Inflammatory macrophage treated with lipopolysaccharide for 1 hour (primary cell): ENCODE measurements at places on chromosomes 11 and 22.

DNA sequence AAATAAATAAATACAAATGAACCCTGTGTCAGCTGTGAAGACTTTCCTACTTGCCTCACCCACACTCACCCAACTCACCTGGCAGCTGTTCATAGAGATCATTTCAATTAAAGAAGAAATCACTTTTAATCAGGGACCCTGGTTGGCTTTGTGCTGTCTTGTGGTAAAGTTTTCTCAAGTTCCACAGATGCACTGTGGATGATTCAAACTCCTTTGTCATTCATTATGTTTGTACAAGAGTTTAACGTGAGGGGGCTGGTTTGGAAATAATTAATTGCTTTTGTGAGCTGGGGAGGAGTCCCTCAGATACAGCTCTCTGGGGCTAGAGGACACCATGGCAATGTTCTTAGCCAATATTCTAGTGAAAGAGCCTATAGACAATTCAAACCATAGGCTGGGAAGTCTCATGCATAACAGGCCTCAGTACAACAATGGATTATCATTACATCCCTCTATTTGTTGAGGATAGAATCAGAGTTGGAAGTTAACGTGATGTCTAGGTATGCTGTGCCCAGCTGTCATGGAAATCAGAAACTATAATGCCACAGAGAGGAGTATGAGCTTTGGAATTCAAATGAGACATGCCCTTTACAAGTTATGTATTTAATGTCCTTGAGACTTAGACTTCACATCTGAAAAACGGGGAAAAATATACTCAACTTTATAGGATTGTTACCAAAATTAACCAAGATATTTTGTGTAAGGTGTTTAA is 698.5 kb downstream of the KCNA4 start:
- DNase-seq, result no peak

DNA sequence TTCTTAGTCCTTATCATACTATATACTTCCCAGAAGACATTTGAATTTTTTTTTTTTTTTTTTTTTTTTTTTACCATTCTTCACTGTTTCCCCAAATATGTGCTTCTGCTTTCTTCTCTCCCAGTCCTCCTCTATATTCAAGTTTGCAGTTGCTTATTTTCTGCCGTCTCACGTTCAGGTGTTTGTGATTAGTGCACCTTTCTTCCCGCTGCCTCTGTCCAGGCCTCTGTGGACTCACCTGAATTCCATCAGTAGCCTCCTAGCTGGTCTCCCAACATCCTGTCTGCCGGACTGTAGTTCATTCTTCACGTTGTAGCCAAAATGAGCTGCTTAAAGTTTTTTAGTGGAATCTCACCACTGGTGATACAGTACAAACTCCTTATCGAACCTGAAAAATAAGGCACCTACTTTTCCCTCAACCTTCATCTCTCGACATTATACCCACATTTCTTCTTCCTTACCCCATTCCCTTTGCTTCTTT is 795 bp upstream of the MSANTD4 start:
- no peak for DNase-seq

DNA sequence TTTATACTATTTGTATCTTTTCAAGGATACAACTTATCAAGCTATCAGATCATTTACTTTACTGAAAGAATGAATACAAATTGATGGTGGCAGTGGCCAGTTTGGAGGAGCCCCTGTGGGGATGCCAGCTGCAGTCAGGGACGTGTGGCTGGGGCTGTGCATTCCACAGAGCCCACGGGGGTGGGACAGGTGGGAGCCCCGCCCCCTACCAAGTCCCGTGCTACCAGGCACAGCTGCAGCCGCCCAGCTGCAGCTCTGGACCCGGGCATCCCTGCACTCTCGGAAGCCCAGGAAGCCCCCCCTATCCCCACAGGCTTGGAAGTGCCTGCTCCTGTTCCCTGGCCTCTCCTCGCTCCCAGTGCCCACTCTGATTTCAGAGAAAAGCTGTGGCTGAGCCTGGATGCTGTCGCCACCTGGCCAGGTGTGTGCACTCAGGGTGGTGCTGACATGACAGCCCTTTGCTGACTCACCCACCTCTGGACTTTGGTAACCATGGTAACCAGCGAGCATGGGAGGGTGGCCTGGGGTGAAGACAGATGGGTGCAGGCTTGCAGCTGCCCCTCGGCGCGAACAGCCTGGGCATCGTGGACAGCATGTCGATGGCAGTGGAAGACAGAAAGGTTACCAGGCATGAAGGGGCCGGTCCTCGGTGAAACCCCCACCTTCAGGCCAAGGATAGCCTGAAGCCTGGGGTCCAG is 138.1 kb downstream of the SBF2 start:
- no peak for DNase-seq

DNA sequence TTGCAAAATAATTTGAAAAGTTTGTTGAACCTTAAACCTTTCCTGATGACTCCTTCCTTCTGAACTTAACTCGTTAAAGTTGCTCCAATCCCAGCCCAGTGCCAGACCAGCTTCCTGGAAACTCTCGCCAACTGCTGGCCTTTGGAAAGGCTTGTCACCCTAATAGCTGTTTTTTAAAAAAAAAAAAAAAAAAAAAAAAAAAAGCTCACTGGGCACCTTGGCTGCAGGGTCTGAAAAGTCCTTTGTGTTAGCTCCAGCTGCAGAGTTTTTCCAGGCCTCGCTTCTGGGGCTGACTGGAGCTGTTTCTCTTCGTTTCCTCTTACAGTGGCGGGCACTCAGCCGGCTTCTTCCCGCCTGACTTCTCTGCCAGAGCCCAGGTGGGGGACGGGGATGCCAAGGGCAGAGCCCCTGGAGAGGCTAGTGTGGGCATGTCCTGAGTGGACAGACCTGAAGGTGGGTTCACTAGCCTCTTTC is 25.1 kb downstream of the KCNQ1OT1 start:
- no peak for DNase-seq

DNA sequence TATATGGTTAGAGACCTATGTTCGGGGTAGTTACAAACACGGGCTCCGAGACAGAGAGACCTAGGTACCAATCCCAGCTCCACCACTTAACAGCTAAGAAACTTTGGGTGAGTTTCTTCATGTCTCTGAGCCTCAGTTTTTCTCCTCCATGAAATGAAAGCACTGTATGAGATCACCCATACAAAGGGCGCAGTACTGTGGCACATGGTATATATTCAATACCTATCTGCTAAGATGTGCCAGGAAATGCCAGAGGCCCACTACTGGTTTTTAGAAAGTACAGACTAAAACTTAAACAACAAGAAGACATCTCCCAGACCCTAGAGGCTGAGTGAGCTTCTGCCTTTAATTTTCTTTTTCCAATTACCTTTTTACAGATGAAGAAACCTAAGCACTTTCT is 69.5 kb downstream of the SLC1A2 start:
- DNase-seq, result no peak

- DNase-seq, result peak; percentile 26
Measured at GRCh38 chr22:40196628-40197360, 19.1 kb downstream of the TNRC6B start.

GRCh38 chr11:70098936-70099335 is 20.8 kb downstream of the ANO1 start:
- no peak for DNase-seq

- DNase-seq, result no peak
Measured at GRCh38 chr11:114821621-114822412, 143.5 kb downstream of the NXPE2 start.

DNA sequence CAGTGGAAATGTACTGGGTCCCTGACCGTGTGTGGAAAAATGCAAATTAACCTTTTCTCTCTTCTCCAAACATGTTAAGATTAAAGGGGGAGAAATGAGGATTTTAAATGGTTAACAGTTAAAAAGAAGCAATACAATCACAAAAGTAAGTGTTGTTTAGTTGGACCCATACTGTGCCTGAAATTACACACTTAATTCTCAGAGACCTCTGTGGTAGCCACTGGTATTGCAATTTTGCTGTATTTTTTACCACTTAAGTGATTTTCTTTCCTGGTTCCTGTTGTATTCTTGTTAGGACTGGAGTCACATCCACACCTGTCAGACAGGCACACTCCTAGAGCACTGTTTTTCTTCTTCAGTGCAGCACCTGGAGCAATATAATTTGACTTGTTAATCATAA is 179.6 kb upstream of the PDGFD start:
- no peak for DNase-seq

- DNase-seq, result peak; percentile 68
Measured at GRCh38 chr11:14612694-14613093, 30.9 kb upstream of the PDE3B start.

GRCh38 chr11:75593286-75593915 is 31.3 kb downstream of the SERPINH1 start:
- no peak for DNase-seq

- no peak for DNase-seq
Measured at GRCh38 chr11:75160220-75160757, 9.4 kb downstream of the SLCO2B1 start.

DNA sequence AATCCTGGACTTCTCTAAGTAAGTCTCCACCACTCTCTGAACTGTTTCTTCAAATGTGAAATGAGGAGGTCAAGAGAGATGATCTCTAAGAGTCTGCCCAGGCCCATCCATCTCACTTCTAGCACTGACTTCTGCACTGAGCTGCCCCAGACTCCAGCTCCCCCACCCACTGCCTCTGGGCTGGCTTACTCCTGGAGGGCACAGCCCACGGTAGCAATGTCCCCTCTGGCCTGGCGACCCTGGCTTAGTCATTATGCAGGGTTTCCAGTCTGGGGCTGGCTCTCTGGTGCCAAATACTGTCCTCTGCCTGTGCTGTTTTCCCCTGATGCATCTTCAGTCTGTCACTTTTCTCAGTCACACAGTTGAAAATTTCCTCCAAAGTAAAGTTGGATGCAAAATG is 60.9 kb downstream of the PKNOX2 start:
- no peak for DNase-seq

- no peak for DNase-seq
Measured at GRCh38 chr11:121452609-121453150, at the start of gene SORL1-AS1. SORL1-AS1 (minus strand) TSS chr11:121452967.

GRCh38 chr11:76791861-76792260 is 8.7 kb downstream of the TSKU start:
- DNase-seq, result peak; percentile 74

DNA sequence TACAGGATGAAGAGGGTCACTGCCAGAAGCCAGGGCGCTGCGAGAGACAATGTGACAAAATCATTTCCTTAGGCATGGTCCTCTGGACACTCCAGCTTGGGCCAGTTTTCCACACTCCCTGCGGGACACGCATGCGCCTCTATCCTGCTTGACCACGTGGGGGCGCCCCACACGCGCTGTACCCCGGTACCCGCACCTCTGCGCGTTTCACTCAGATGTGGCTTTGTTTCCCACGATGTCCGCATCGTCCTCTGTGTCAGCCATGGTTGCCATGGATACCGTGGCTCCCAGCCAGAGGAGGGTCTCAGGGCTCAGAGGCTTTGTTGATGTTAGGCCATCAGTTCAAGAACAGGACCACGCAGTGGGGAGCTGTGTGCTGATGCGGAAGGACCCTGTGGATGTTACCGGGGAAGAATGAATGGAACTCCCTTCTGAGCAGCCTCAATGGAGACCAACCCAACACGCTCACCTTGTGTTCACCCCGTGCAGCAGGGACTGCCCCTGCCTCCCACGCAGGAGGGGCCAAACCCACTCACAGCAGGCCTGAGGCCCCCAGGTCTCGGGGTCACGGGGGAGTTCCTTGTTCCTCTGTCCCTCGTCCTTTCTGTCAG is 101.1 kb upstream of the SLC22A12 start:
- peak; percentile 67 for DNase-seq

GRCh38 chr22:40509401-40510134 is 127.0 kb downstream of the MRTFA start:
- DNase-seq, result peak; percentile 83

- no peak for DNase-seq
Measured at GRCh38 chr11:134027671-134028070, 41.2 kb upstream of the JAM3 start.

DNA sequence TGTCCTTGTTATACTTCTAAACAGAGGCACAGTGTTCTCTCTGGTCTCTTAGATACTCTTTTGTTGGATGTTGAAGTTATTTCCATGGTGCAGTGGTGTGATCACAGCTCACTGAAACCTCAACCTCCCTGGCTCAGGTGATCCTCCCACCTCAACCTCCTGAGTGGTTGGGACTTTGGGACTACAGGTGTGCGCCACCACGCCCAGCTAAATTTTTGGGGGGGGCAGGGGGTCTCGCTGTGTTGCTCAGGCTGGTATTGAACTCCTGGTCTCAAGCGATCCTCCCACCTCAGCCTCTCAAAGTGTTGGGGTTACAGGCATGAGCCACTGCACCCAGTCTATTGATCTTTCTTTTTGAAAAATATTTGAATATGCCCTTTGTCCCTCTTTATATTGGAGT is 14.9 kb downstream of the ZNF74 start:
- DNase-seq, result no peak

DNA sequence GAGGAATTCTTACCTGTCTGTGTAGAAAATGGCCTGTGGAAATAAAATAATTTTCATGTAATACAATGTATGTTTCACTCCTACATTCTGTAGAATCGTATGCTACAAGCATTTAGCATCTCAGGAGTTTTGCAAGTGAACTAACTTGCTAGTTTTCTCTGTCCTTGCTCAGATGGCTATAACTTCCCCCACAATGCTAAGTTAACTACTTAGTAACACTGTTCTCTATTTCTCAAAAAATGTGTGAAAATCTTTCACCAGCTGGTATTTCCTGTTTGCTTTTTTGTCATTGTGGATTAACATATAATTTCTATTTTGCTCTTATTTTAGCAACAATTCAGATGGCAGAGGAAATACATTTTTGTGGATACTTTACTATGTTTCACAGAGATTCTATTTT is 4.4 kb downstream of the OR4S2 start:
- DNase-seq, result no peak

DNA sequence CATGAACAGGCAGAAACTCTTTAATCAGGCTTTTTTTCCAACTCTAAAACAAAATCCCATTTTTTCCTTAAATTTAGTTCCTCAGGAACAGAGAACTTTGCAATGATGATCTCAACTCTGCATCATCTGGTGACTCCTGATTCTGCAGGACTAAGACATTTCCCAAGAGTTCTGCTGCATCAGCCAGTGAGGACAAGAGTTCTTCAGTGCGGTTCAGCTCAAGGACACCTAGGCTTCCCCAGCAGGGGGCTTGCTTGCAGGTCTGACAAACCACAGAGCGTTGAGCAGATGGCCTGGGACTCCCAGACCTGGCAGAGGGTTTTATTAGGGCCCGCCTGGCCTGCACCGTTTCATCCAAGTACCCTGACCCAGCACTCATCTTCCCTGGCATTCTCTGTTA is 6.4 kb downstream of the CDCA5 start:
- peak; percentile 34 for DNase-seq

DNA sequence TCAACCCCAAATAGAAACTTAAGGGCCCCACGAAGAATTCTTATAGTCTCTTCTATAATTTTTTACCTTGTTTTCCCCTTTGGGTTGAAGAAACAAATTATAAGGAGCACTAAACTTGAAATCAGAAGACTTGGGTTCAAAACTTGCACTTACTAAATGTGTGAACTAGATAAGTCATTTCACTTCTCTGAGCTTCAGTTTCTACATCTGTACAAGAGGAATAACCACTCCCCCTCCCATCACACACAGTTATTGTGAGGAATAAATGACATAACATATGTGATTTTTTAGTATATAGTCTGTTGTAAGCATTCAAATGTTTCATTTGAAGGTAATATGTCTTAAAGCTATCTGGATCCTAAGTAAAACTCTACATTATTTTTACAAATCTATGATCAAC is 78.8 kb downstream of the LIF start:
- DNase-seq, result no peak

GRCh38 chr22:32421484-32421883 is 9.4 kb upstream of the RTCB start:
- no peak for DNase-seq
